LoVo (cell line): ENCODE measurements at places on chromosomes 3 and 15.

DNA sequence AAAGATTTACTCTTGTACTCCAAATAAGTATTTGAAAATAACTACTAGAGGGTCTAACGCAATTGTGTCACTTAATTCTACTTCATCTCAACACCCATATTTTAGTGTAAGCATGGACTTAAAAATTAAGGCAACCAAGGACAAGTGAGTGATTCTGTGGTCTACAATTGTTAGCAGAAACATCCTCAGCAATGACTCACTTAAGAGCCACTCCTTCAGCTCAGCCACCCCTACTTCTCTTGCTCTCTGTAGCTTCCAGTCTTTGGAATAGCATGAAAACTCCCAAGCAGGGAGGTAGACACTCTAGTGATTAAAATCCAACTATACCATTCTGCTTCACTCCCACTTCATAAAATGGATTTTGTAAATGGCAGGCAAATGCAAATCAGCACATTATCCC is 116.0 kb upstream of the LRRN1 start:
- no peak for DNase-seq

DNA sequence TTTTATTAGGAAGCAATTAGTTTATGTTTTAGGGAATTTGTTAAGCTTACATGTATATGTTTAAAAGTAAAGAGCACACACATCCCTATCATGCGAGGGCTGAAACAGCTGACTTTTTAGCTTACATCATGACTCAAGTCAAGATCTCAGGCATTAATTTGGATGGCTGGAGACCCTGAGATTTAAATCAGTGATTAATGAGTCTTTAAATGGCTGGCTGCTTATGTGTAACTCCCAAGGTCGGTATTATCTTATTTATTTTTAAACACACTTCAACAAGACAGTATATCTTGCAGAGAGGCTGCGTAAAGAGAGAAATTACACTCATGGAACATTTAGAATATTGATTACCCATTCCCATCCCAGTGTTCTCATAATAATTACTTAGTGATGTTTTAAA is 169.4 kb downstream of the KBTBD8 start:
- no peak for DNase-seq

- DNase-seq = no peak
Measured at GRCh38 chr3:148873270-148873927, 8.3 kb downstream of the CPA3 start.

DNA sequence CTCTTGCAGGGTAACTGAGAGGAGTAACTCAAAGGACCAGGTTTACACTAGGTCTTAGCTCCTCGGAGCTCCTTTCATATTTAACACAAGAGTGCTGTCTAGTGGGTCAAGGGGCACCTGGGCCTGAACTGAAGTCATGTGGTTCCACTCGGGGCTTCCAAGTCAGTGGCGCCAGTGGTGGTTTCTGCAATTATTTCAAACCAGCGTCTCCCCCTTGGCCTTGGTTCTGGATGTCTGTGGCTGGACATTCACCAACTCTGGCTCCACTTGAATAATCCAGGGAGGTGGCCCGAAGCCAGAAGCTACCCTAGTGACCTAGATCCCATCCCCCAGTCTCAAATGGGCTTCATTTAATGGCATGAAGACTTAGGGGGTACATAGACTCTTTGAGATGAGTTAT is 144.3 kb upstream of the ADAMTS9 start:
- DNase-seq = no peak

DNA sequence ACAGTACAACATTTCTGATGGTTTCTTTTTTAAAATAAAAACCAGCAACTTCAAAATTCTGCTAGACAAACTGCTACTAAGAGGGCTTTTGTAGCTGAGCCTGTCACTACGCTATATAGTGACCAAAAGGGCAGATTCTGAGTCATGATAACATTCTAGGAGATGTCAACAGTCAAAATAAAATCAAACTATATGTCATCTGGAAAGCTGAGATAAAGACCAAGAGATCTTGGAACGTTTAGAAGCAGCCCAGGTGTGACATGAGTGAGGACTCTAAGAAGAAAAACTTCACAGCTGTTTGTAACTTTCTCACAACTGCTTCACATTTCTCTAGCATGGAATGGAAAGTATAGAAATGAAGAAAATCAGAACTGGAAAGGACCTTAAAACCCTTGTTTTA is 84.6 kb downstream of the FILIP1L start:
- no peak for DNase-seq

GRCh38 chr3:4895838-4896237 is 83.4 kb upstream of the BHLHE40 start:
- no peak for DNase-seq

DNA sequence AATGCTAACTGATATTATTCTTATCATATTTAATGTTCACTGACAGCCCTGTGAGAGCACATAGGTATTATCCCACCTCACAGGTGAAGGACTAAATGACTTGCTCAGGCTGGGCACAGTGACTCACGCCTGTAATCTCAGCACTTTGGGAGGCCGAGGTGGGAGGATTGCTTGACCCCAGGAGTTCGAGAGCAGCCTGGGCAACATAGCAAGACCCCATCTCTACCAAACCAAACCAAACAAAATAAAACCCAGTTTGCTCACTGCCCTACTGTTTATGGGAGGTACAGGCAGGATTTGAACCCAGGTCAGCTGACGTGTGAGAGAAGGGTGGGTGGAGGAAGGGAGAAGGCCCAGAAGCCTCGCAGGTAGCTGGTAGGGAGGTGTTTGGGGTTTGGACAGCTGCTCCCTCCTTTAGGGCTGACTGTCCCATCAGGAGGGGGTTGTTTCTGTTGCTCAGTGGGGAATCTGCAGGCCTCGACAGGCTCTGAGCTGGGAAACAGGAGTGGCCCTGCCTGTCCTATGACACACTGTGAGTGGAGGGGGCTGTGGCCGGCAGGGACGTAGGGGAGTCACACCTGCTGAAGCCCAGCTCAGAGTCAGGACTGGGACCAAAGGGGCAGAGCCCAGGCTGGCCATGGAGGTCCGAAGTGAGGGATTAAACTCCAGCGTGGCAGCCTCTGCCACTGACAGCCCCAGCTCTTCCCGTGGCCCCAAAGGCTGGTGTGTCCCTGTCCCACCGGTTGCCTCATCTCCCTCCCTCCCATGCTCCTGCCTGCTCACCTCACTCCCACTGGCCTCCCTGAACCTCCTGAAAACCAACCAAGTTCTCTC is 25.3 kb downstream of the BHLHE40 start:
- no peak for DNase-seq

GRCh38 chr3:141498598-141499223 is 11.9 kb downstream of the RASA2 start:
- no peak for DNase-seq

DNA sequence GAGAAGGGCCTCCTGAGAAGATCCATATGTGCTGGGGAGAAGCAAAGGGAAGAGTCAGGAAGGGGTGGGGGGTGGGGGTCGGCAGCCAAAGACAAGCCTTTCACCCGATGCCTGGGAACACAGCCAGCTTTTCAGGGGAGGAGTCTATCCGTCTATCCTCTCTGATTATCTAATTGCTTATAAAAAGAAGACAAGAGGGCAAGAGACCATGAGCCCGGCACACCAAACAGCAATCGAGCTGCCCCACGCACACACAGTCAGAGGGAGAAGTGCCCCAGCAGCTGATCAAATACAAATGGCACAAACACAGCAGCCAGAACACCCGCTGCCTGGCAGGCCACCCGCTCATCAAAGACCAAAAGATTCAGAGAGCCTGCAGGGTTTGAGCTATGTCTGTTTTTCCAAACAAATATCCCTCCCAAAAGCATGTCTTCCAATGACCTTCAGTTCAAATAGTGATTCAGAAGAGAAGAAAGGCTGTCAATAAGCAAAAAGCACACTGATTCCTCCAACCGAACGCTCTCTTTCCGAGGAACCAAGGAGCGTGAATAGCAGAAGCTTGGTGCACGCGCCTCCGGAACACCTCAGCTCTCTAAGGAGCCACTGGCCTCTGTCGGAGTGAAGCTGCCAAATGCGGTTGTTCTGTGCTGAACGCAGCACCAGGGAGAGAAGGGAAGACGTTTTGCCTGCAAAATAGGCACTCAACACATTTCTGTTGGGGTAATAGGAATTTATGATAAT is 419.2 kb downstream of the OCA2 start:
- DNase-seq = no peak

DNA sequence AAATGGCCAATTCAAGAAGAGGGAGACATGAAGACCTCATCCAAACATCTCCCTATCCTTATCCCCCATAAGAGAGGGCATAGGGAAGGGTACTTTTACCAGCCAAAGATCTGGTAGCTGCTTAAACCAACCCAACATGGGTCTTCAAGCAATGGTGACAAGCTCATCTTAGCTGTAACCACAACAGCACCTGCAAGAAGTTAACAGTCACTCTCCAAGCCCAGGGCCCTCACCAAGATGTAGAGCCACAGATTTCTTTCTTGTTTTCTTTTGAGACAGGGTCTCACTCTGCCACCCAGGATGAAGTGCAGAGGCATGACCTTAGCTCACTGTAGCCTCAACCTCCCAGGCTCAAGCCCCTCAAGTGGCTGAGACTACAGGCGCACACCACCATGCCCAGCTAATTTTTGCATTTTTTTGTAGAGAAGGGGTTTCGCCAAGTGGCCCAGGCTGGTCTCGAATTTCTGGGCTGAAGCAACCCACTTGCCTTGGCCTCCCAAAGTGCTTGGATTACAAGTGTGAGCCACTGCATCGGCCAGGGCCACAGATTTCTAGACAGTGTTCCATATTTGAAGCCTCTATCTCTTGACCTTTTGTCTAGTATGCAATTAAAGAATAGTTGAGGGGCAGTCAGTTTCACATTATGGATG is 57.1 kb downstream of the DHX30 start:
- no peak for DNase-seq

GRCh38 chr3:195697582-195698324 is 23.0 kb upstream of the MUC20 start:
- no peak for DNase-seq
